ENCODE measurements at places on chromosomes 7 and 10.
A peak's percentile ranks its signal among the peaks of the same experiment; 100 is the strongest.

DNA sequence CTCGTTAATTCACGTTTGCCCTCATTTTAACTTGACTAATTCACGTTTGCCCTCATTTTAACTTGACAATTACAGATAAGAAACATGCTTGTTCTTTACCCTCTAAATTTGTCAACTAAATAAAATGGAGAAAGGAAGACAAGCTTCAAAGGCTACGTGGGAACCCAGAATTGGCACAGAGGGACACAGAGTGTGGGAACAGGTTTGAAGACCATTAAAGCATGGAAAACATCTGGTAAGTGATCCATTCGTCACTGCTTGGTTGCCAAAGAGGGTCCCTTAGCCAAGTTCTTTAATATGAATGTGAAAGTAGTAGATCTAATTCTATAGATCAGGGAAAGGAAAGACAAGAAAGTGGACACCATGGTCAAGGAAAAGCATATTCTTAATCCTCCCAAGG lies 57.2 kb downstream of the ITIH5 start:
- DNase-seq: no peak

- DNase-seq: peak; percentile 27
Observed at GRCh38 chr10:35792291-35792690, 150.2 kb upstream of the FZD8 start.

DNA sequence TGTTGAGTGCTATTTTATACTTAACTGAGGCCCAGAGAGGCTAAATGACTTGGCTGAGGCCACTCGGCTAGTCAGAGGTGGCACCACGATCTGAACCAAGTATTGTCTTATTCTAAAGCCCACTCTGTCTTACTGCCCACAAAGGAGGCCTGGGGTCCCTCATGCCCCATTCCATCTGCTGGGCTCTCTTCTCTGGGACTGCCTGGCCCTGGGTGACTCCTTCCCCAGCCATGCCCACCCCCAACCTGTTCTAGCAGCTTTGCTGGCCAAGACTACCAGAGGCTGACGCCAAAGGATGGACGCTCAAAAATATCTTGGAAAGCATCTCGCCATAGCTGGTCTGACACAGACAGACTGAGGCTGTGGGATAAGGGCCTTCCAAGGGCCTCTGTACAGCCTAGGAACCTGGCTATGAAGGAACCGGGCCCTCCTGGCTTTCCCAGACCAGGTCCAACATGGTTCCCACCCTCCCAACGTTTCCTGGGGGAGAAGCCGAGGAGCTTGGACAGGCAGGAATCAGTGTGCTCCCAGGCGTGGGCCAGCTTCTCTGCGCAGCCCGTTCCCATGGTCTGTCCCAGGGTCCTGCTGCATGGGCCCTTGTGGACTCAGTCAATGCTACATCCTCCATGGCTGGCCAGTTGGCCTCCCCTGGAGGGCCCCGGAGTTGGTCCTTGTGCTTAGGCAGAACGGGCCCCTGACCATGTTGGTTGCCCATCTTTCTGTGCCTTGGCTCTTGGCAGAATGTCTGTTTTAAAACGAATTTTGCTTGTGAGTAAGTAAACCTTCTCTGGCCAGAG lies 11.7 kb downstream of the HSPA12A start:
- no peak for DNase-seq

DNA sequence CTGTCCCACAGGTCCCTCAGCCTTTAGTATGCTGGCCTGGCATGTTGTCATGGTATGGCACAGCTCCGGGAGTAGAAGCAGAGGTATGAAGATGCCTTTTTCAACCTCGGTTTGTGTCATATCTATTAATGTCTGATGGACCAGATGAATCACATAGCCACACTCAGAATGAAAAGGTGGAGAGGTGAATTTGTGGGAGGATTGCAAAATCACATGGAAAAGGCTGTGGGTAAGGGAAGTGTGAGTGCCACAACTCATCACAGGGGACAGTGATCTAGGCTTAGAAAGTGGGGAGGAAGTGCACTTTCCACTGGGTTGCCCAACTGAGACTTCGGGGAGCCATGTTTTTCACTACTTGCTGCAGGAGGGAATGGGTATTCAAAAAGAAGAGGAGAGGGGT lies 190.7 kb downstream of the WDR11 start:
- no peak for DNase-seq

DNA sequence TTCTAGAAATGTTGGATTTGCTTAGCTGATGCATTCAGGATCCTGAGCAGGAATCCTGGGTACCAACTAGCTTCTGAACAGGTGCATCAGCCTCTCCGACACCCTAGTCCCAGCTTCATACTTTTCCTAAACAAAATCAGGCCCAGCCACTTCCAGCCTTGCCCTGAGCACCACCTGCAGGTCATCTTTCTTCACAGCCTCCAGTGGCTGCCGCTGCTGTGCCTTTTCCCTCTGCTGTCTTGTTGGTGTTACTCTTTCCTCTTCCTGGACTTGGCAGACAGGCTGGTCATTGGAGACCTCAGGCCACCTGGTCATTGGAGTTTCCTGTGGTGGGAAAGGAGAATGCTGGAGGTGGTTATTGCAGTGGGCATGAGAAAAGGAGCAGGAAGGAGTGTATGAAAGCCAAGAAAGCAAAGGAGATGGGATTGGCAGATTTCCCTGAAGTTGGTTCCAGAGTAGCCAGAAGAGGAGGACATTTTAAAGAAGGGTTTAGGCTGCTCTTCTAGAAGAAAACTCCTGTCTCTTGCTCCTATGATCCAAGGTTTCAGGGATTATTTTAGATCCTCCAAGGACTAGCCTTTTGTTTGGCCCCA lies 48.2 kb upstream of the NFKB2 start:
- peak; percentile 48 for DNase-seq

DNA sequence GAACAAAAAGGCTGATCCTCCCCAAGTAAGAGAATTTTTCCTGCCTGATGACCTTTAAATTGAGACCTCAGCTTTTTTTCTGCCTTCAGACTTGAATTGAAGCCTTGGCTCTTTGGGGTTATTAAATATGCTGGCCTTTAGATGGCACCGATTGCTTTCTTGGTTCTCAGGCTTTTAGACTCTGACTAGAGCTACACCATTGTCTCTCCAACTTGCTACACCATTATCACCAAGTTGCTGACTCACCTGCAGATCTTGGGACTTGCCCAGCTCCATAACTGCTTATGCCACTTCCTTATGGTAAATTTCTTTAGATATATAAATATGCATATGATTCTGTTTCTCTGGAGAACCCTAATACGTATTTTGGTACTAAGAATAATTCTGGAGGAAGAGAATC lies 3.1 kb upstream of the ABCA13 start:
- peak; percentile 73 for DNase-seq

- peak; percentile 88 for DNase-seq
Observed at GRCh38 chr7:95303013-95303905, 21.1 kb downstream of the PON1 start.

GRCh38 chr10:24784923-24785322 lies 61.2 kb upstream of the ARHGAP21 start:
- DNase-seq: peak; percentile 40

DNA sequence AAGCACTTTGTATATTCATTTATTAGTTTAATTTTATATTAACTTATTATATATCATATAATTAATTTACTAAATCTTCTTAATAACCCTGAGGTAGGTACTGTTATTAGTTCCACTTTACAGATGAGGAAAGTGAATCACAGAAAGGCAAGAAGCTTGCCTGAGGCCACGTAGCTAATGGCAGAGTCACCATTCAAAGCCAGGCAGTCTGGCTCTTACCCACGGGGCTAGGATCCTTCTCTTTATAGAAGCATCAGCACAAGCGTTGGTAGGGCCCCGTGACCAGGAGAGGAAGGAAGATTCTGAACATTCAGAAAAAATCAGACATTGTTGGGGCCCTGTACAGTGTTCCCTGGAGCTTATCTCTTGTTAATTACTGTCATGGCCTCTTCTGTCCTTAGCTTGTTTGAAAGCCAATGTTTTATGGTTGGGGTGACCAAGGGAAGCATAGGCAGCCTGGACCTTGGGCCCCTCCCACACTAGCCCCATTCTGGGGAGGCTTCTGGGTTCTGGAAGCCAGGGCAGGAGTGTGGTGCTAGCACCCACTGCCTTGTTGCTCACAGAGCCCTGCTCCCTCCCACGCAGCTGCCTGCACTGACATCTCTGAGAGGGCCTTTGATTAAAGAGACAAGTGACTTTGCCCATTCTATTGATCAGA lies 31.1 kb upstream of the SLF2 start:
- DNase-seq: no peak

- no peak for DNase-seq
Observed at GRCh38 chr7:15559416-15559928, 2.3 kb downstream of the AGMO start.

- no peak for DNase-seq
Observed at GRCh38 chr10:71727738-71728737, 8.5 kb upstream of the C10orf105 start.

- DNase-seq: no peak
Observed at GRCh38 chr7:21912931-21913780, 32.5 kb downstream of the CDCA7L start.

GRCh38 chr10:21494191-21495001 lies 31.1 kb downstream of the SKIDA1 start:
- no peak for DNase-seq

DNA sequence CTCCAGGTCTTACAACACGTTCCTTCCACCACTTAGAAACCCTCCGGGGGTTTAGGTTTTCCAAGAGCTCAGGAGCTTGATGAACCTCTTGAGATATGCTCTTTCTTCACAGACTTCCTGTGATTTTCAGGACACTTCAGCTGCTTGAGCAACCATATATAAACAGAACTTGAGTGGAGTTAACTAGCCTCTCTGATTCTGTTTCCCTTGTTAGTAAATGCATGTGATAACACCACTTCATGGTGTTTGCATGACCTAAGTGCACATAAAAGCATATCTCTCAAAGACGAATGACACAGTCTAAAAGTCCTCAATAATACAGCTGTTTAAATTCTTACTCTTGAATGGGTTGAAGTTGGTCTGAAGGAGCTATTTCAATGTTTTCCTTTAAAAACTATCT lies 9.9 kb downstream of the PRR15 start:
- DNase-seq: no peak

DNA sequence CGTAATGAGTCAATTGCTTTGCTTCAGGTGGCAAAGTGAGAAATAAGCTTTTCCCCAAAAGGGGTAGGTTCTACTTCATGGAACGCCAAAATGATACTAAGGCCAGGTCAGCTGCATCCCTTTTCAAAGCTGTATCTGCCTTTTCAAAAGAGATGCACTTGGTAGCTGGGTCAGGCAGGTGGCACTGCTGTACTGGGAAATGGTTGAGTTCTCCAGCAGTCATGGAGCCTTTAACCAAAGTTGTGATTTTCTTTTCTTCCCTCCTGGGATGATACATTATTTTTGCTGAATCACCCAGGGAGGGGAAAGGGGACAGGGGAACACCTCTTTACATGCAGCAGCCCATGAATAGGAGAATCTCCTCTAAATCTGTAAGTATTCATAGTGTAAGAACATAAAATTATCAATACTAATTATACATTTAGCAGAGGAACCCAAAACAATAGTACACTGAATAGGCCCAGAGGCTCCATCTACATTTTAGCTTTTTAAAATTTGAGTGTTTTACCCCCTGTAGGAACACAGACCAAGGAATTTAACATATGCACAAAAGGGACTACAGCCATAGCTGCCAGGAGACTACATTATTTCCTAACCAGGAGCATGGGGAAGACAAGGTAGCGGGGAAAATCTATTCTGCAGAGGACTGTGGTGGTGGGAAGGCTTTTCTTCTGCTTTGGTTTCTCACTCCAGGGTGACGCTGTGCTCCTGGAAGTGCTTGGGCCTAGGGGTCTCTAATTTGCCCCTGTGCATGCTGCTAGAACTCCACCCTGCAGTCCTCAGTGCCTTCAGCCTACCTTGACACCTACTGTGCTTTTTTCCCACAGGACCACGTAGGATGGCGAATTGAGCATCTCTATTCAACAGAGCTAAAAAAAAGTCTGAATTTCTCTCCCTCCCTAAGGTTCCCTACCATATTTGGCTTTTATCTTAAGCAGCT lies 6.4 kb upstream of the GPR22 start:
- DNase-seq: peak; percentile 61

GRCh38 chr7:106345421-106346166 lies 60.8 kb upstream of the NAMPT start:
- DNase-seq: peak; percentile 40

GRCh38 chr10:98262571-98262970 lies 5.4 kb downstream of the LOXL4 start:
- no peak for DNase-seq

GRCh38 chr10:78654047-78654590 lies 414.6 kb upstream of the ZMIZ1 start:
- no peak for DNase-seq

DNA sequence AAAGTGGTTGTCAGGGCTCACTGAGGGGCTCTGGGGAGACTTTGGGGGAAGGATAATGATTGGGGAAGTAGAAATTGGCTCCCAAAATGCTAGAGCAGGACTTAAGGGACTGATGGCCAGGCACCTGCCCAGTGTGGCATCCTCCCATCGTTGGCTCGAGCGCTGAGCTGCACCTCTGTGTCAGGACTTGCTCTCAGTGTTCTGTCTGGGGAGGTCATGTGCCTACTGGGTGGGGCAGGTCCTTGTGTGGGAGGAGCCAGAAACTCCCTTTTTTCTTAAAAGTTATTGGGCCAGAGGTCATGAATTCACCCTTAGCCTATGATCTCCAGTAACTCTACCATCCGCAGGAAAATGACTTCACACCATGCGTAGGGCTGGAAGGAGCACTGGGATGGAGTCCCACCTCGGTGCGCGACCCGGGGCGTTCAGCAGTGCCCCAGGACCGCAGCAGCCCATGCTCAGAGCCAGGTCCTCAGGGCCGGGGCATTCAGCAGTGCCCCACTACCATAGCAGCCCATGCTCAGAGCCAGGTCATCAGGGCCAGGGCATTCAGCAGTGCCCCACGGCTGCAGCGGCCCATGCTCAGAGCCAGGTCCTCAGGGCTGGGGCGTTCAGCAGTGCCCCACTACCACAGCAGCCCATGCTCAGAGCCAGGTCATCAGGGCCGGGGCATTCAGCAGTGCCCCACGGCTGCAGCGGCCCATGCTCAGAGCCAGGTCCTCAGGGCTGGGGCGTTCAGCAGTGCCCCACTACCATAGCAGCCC lies 221.9 kb downstream of the EBF3 start:
- DNase-seq: no peak

GRCh38 chr10:75910032-75910431 lies 478.6 kb downstream of the LRMDA start:
- DNase-seq: peak; percentile 45

- peak; percentile 25 for DNase-seq
Observed at GRCh38 chr10:66762218-66762729, 163.6 kb upstream of the LRRTM3 start.

- DNase-seq: no peak
Observed at GRCh38 chr7:1012004-1012715, 29.2 kb downstream of the CYP2W1 start.

- DNase-seq: no peak
Observed at GRCh38 chr10:80066809-80067208, 11.7 kb upstream of the TMEM254 start.

- DNase-seq: no peak
Observed at GRCh38 chr7:44219371-44220045, 18.7 kb downstream of the YKT6 start.

- DNase-seq: no peak
Observed at GRCh38 chr7:71543396-71543795, 411.5 kb downstream of the GALNT17 start.

DNA sequence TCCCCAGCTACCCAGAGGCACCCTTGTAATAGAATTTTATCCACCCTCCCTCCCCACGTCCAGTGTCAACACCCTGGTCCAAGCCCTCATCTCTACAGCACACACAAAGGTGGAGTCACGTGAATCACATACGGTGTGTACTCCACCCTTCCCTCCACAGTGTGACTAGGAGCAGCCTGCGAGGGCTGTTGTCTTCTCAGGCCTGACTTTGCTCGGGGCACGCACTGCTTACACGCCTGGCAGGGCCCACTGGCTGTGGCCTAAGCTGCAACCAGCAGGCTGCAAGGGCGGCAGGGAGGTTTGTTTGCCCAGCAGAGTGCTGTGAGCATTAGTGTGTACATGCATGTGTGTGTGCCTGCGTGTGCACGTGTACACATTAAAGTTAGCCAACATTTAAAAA lies 93.7 kb downstream of the COBL start:
- no peak for DNase-seq

Measured in amniotic epithelial cell (primary cell).